ENCODE measurements at places on chromosomes 16 and 17.

DNA sequence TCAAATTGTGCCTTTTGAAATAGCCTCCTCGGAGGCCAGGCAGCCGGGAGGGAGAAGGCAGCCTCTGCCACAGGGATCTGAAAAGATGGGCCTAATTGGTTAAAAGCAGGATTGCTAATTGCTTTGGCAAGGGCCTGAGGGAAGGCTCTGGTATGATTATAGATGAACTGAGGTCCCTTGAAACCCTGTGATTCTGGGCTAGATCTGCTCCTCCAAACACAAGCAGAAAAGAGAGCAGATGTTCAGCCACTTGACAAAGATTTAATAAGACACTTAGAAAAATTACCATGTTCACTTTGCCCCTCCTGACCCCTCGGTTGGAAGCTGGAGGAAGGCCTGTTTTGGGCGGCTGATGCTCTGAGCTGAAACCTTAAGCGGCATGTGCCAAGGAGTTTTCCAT is 209.5 kb upstream of the MPHOSPH6 start:
- no peak for DNase-seq

DNA sequence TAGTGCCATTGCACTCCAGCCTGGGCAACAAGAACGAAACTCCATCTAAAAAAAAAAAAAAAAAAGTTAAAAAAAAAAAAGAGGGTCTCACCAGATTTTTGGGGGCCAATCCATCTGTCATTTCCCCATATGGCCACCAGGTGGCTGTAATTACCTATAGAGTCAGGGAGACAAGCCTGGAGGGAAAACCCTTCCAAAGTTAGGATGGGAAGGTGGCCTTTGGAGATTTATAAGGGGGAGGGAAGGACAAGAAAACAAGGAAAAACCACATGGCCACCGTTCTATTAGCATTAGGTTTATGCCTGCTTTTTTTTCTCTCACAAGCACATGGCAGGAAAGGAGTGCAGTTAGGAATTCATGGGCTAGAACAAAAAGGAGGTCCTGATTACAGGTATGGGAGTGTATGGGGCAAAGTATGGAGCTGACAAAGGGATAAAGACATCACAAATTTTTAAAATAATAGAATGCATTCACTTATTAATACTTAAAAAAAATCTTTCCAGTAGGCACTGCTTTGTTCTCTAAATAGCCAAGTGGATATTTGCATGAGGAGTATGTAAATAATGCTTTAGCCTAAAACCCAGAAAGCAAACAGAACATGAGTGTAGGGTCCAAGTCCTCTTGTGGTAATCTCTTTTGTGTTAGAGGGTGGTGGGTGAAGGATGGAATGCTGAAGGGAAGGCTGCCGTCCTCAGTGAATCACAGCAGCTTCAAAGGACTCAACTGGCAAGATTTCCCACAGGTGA is 5.1 kb downstream of the CYB5D1 start:
- DNase-seq, result no peak

DNA sequence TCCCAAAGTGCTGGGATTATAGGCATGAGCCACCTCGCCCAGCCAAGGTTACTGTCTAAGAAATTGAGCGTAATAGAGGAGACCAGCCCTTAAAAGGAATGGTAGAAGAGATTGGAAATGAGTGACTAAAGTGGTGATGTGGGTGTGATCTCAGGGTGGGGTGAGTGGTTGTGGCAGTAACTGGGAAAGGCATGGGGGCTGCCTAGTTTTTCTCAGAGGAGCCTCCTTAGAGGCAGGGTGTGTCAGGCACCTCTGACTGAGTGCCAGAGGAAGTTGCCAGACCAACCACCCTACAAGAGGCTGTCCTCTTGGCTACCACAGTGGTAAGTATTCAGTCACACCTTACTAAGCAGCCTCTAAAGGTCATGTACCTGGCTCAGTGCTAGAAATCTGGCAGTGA is 8.9 kb downstream of the DUS2 start:
- no peak for DNase-seq

DNA sequence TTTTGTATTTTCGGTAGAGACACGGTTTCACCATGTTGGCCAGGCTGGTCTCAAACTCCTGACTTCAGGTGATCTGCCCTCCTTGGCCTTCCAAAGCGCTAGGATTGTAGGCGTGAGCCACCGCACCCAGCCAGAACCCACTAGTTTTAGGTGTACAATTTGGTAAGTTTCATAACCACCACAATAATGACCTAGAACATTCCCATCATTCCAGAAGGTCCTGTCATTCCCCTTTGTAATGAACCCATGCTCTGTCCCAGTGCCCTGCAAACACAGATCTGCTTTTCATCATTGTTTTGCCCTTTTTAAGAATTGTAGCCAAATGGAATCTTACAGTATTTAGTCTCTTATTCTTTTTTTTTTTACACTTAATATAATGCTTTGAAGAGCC is 35.6 kb upstream of the IRF8 start:
- no peak for DNase-seq

DNA sequence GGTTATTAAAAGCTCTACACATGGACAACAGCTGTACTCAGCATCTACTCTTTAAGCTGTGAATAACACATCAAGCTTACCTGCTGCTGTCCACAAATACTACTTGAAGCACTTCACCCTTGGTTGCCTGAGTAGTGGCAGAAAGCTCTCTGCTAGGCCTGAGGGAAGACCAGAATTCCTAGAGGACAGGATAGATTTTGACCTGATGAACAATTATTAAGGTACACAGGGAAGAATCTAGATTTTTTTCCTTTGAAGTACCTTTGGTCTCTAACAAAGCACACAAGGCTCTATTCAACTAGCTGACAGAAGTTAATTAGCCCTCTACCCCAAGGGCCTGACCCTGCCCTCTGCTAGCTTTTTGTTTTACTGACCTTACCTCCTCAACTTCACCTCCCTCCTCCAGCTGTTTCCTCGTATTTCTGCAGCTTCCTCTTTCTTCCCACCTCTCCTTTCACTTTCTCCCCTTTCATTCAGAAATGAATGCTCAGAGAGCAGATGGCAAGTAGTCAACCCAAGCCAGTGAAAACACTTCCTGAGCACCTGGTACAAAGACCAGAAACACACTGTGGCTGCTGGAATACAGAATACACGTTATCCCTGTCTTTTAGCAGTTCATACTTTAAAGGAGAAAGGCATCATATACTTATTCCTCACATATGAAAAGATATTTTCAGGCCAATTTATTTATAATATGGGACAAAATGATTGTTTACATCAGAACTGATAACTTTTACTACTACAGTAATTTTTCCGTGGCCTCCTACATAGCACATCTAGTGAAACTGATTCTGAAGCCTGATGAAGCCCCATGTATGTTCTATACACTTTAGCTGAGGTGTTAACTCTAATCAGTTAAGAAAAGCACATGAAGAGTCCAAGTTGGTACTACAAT is 5.7 kb upstream of the VEZF1 start:
- no peak for DNase-seq

GRCh38 chr17:18181358-18181757 is 2.3 kb upstream of the ALKBH5 start:
- DNase-seq, result no peak

DNA sequence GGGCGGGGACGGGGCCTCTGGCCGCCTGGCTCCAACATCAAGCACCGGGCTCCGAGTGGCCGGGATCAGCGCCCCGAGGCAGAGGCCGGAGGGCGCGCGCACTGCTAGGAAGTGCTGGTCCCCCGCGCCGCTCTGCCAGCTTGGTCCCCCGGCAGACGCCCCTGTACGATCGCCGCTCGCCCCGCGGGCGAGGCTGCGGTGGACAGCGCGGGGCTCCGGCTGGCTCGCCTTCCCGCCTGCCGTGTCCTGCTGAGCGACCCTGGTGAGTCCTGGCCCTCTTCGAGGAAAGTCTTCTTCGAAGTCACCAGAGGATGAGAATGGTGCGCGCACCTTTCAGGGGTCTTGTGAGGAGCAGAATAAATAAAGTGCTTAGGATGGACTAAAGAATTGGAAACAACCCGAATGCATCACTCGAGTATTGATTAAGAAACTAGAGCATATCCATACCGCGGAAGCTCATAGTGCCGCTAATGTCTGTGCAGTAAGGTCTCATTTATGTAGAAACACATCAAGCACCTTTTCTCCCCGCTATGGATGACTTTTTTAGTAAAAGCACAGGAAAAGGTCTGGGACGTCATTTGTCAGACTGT is 392 bp downstream of the ZNF213 start:
- no peak for DNase-seq

- DNase-seq, result no peak
Observed at GRCh38 chr16:87095271-87095670, 221.9 kb downstream of the C16orf95 start.

GRCh38 chr17:31339906-31340661 is 18.7 kb upstream of the EVI2A start:
- peak; percentile 54 for DNase-seq

GRCh38 chr17:64240741-64241347 is 22.2 kb downstream of the TEX2 start:
- peak; percentile 61 for DNase-seq

DNA sequence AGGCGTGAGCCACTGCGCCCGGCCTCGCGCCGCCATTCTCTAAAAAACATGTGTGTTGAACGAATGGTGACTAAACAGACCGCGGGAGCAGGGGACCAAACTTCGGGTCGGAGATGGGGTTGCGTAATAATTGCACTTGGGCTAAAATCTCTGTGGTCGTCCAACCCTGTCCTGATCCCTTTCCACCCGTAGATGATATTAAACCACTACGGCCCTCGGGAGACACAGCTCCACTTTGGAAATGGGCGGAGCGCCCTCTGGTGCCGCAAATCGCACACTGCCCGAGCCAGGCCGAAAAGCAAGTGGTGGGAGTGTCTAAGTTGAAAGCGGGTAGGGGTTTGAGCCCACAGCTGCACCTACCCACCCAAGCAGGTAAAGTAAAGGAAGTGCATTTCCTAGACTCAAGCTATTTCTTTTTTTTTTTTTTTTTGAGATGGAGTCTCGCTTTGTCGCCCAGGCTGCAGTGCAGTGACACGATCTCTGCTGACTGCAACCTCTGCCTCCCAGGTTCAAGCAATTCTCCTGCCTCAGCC is 17.0 kb downstream of the CAVIN1 start:
- no peak for DNase-seq

GRCh38 chr17:77935121-77935571 is 23.4 kb upstream of the TNRC6C start:
- DNase-seq, result no peak

DNA sequence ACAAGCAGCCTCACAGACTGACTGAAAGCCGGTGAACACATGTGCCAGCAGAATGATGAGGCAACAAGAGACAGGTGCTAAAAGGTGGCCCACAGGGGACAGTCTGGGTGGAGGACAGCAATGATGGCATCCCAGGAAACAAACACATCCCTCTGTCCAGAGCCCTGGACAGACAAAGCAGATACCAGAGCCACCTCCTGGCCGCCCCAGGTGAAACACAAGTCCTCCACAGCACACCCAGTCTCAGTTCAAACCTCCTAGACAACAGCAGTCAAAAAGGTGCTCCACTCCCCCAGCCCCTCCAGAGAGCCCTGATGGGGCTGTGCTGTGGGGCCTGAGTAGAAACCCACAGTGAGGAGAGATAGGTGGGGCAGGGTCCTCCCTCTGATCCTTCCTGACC is 20.3 kb upstream of the CDH5 start:
- no peak for DNase-seq

DNA sequence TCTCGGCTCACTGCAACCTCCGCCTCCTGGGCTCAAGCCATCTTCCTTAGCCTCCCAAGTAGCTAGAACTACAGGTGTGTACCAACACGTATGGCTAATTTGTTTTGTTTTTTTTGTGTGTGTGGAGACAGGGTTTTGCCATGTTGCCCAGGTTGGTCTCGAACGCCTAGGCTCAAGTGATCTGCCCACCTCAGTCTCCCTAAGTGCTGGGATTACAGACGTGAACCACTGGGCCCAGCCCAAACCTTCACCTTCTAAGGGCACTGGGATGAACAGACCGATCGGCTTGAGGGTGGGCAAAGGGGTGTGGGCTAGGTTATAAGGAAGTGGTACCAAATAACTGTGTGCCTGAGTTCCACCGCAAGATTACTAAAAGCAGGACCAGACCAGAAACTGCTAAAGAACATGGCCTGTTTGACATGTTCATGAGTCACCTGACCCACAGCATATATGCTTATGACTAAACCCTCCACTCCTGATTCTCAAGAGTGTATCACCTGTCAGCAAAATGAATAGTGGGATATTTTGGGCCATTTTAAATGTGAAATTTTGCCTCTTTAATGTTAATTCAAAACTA is 8.1 kb downstream of the TMEM97 start:
- no peak for DNase-seq

DNA sequence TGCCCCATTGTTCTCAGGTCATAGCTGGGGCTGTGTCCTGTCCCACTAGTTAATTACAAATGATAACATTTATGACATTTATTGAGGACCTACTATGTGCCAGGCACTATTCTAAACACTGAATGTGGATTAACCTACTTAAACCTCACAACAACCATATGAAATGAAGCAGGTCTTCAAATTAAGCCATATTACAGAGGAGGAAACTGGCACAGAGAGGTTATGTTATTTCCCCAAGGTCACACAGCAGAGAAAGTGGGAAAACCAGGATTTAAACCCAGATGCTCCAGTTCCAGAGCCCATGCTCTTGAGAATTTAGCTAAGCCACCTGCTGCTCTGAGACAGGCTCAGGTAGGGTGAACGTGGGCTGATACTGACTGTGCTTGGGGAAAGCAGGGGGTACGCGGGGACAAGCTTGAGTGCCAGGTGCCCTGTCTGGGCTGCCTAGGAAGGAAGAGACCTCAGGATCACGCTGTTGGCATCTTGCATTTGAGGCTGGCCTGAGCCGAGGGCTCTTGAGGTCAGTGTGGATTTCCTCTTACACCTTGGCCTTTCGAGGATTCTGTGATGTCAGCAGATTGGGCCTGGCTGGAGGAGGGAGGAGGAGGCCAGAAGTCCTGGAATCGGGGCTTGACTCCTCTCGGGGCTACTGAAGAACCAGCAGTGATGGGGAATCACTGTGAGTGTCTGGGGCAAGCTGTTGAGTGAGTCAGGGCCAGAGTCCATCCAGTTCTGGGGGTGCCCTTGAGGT is 8.9 kb downstream of the SPNS2 start:
- DNase-seq, result no peak

- peak; percentile 80 for DNase-seq
Observed at GRCh38 chr17:64130559-64131001, 636 bp upstream of the ERN1 start.

DNA sequence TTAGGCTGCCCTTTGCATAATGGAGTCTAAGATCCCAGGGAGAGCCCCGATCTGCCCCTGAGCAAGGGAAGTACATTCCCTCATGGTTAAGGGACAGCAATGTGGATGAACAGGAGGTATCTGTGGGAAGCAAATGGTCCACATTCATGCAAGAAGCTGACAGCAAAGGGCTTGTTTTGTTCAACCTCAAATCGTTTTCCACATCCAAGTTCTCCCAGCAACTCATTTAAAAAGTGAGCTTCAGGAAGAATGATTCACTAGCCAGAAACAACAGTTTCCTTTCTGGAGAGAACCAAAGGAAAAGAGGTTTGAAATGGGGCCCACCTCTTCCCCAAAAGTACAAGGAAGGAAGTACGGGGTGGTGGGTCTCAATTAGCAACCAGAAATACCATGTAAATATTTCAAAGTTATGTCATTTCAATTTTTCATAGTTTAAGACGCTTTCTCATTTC is 9.4 kb downstream of the HSPB9 start:
- no peak for DNase-seq
